Stimulated activated CD4-positive, alpha-beta T cell treated with anti-CD3 and anti-CD28 coated beads, Interleukin-15, amount 100 ng/mL, for 48 hours (primary cell): ENCODE measurements at places on chromosomes 1 and 21.

DNA sequence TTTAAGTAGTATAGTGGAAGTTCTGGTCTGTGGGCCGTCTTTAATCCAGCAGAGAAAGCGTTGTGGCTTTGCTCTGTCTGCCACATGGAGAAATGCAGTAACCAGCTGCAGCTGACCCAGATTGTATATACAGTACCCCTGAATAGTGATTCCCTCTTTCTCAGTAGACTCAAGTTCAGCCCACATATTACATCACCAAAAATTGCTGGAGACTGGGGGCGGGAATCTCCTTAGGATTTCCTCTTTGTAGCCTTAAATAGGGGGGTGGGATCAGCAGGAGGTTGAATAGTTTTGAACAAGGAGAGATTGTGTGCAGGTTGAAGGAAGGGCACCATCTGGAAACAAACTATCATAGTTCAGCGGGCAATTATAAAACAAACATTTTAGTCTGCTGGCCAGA, at the start of gene ANGPTL1:
Gene ANGPTL1 (minus strand): TSS at position 134 of the 400 bp plus-strand sequence. CDS start 5,301 bp downstream, outside the sequence.
- DNase-seq: no peak

DNA sequence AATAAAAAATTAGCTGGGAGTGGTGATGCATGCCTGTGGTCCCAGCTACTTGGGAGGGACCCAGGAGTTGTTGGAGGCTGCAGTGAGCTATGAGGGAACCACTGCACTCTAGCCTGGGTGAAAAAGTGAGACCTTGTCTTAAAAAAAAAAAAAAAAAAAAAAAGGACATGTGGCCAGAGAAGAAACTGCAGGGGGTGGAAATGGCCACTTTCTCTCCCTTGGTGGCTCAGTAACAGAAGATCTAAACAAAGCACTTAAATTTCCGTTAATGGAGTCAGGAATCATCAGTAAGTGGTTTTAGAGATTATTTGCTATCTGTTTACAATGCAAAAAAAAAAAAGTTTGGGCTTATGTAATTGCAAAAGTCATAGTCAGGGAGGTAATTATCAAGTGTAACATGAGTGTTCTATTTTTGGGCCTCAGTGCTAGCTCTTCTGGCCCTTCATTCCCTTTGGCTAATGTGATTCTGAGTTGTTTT, 19.3 kb upstream of the OPRD1 start:
- no peak for DNase-seq

DNA sequence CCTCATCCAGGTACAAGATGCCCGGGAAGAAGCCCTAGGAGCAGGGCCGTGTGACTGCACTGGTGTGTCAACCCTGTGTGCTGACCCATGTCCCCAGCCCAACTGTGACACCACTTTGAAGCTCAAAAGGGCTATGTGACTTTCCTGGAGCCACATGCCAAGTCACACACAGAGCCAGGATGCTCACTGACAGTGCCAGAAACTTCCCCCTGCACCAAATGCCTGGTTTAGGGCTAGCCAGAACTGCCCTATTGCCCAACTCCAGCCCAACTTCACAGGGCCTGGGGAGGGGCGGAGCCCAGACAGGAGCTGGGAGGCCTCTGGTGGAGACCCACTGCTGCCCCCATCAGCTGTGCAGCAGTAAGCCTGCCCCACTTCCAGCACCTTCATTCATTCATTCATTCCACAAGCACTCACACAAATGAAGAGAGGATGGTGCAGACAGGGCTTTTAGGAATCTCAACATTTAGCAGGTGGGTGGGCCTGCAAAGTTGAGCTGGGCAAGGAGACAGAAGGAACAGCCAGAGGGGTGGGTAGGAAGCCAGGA, 36.7 kb downstream of the KCNQ4 start:
- no peak for DNase-seq

DNA sequence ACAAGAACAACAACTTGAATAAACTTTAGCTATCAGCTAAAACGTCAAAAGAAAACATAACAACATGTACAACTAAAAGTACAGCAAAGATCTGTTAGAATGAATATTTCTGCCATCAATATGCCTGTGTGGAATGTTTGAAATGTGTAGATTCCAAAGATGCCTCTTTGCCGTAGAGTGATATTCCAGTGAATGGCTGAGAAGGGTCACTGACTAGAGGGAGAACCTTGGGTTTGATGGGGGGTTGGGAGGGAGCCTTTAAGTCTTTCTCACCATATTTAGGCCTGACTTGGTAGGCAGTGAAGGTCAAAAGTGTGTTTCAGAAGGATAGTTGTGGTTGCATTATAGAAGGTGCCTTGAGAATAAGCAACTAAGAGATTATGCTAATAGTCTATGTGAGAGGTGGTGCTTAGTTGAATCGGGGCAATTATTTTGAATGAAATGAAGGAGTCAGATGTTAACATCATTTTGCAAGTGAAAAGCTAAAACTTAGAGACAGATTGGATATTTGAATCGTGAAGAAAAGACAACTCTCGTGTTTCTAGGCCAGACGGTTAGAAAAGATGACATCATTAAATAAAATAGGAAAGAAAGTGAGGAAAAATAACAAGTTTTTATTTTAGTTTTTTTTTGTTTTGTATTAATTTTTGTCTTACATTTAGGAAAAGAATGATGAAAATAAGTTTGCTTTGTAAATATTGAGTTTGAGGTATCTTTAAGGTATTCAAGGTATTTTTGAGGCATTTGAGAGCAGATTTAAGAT, 53.8 kb downstream of the PLA2G4A start:
- no peak for DNase-seq

DNA sequence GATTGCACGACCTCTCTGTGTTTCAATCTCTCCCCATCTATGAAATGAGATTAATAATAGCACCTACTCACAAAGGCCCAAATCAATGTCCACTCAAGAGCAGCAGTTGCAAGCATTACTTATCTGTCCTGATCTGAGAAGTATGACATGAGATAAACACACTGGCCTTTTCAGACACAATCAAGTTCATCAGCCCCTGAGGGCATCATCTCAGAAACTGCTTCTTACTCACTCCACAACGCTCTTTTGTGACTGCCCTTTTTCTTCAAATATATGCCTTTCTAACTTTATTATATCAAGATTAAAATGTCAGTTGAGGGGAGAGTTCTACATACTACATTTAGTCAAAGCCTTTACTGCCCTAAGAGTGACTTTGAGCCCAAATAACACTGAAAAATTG, 371.9 kb upstream of the SPAG17 start:
- DNase-seq: no peak

DNA sequence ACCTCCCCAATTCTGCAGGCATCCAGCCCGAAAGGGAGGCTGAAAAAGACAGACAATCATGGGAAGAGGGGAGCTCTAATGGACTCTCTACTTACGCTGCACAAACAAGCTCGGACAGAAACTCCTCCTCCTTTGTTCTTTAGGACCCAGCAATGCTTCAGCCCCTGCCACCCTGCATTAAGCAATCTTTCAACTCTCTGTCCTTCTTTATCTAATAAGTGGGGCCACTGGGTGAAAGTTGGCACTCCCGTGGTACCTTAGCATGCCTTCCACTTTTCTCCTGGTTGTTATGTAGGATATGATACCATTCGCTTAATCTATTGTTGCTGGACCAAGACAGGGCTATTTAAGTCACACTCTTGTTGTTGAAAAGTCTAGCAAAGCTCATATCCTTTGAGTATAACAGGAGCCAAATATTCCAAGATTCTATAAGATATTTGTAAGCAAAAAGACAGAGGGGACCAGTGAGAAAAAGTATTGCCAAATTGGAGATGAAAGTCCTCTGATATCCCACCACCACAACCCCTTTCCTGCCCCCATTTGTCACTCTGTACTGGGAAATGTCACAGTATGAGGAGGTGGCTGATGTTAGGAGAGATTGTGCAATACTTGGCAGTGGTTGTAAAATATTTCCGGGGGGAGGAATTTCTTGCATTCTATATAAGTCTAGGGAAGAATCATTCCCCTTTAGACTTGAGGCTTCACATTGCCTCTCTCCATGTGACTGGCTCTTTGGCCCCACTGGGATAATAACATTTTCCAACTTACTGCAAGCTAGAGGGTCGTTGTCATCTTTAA, 137.3 kb upstream of the GJB5 start:
- no peak for DNase-seq

DNA sequence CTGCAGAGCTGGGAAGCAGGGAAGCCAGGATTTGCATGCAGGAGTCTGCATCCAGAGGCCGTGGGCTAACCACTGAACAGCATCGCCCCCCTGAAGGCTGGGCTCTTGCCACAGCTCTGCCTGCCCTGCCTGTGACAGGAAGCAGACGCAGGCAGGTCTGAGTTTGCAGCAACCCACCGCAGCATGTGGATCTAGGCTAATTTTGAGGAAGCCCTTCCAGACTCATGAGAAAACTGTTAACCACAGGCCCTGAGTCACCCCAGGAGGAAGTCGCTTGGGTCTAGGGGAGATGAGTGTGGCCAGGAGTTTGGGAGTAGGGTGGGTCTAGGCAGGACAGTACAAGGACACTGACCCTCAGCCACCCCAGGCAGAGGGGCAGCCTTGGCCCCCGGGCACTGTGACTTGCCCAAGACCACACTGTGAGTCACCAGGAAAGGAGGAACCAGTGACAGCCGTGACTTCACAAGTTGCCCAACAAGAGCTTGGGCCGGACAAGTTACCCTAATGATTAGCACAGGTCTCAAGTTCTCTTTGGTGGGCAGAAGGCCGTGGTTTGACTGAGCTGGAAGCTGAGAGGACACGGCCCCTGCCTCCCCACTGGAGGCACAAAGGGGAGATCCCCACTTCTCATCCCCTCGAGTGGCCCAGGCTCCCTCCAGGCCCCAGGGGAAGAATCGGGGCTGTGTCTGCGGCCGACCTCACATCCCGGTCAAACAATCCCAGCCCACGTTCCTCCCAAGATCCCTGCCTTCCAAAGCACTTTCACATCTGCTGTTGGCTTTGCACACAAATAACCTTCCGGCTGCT, 826 bp downstream of the LAPTM5 start:
- DNase-seq: no peak

GRCh38 chr1:212098310-212098709, 62.8 kb downstream of the DTL start:
- no peak for DNase-seq

GRCh38 chr1:203675596-203676347, 49.1 kb downstream of the ATP2B4 start:
- DNase-seq: no peak

DNA sequence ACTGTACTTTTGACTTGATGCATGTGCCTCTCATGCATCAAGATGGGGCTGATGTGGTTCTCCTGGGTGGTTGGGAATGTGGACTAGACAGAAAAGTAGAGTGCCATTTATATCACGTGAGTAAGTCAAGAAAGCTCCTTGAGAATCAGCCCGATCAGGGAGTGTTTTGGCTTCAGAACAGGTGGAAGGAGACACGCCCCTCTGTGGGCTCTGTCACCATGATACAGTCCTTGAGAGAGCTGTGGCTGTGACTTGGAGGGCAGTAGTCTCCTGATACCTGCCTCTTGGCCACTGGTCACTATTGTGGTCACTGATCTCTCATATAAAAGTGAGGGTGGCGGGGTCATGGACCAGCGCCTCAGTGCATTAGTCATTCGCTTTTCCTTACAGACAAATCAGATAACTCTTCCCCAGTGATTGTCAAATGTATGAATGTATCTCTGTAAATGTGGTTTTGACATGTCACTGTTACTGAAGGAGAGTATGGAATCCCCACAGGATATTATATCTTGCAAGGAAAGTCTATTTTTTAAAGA, 8.9 kb upstream of the C4BPB start:
- DNase-seq: no peak

DNA sequence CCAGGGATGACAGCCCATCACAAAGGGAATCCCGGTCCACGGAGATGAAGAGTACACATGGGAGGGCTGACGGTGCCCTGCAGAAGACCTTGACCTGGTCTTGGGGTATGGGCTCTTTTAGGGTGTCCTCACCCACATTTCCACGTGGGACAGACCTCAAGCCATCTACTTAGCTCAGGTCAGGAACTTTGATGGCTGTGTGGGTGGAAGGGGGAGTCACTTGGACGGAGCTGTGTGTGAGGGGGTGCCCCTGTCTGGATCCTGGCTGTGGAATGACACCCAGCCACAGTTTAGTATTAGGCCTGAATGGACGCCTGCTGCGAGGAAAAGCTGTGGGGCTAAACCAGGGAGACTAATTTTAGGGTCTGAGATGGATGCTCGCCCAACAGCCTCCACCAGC, 10.9 kb upstream of the MIXL1 start:
- DNase-seq: no peak

GRCh38 chr1:98035602-98036002, 114.8 kb upstream of the DPYD start:
- DNase-seq: no peak

- DNase-seq: peak; percentile 42
Measured at GRCh38 chr1:26378088-26378878, 5.7 kb upstream of the ZNF683 start.

DNA sequence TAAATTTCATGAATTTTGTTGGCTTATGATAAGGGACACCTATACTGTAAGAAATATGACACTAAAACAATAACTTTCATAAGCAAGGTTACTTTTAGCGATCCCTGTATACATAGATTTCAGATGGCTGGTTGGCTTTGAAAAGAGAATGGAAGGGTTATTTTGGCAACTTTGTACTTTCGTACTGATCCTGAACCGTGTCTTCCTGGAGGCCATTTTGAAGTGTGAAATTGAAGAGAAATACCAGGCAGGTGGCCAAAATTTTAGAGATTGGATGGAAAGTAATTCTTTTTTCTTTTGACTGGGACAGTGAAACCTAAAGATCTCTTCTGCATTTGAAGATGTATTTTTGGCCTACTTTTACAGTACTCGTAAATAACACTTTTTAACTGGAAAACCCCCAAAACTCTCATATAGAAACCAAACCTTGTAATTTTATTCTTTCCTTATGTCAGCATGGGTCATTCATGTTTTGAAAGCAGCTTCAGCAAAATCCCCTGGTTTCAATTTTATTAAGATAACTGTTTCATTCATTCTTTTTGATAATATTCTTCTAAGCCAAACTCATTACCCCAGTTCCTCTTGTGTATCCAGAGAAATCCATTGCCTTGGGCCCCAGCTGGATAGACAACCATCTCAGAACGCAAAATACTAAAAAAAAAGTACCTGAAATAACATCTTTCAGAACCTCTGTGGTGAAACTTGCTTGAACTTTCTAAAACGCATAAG, 38.4 kb upstream of the ZNF281 start:
- no peak for DNase-seq
